Mesenchymal stem cell (in vitro differentiated cells and primary cell): ENCODE measurements at places on chromosomes 2 and 18.

GRCh38 chr2:160506371-160507045, 12.9 kb upstream of the RBMS1 start:
- no peaks in the 10 kb centered on the region for H3K4me1 ChIP-seq
- DNase-seq = no peak
- no peak overlapping the region for H3K27ac ChIP-seq
- no peaks in the 10 kb centered on the region for H3K27me3 ChIP-seq
- no peaks in the 10 kb centered on the region for H3K36me3 ChIP-seq
- no peak overlapping the region for H3K4me3 ChIP-seq

DNA sequence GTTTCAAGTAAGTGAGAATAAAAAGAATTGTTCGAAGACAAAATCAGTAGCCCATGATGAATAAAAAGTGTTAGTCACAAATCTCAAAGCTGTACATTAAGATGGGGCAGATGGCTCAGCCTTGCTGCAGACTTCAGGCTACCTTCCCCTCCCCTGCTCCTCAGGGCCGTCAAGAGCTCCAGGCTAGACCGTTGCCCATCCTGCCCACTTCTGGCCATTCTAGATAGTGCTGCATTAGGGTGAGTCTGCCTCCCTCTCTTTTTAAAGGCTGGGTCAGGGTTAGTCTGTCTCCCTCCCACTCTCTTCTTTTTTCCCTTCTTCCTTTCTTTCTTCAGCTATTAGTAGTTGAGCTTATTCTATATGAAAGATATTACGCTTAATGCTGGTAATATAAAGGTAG, 86.0 kb downstream of the MAPRE2 start:
- H3K4me3 ChIP-seq = no peak overlapping the region
- H3K27ac ChIP-seq = no peak overlapping the region
- H3K27me3 ChIP-seq = no peaks in the 10 kb centered on the region
- H3K4me1 ChIP-seq = peaks cover 3% of the 10 kb centered on the region
- peaks cover 25% of the 10 kb centered on the region for H3K36me3 ChIP-seq

GRCh38 chr2:199465988-199466691, 8.4 kb upstream of the SATB2 start:
- H3K27ac ChIP-seq = no peak overlapping the region
- no peak overlapping the region for H3K4me3 ChIP-seq
- no peaks in the 10 kb centered on the region for H3K36me3 ChIP-seq
- peaks cover 42% of the 10 kb centered on the region for H3K4me1 ChIP-seq
- peaks cover 77% of the 10 kb centered on the region for H3K27me3 ChIP-seq

- DNase-seq = peak; percentile 47
- peak overlapping the region; percentile 9 for H3K27ac ChIP-seq
- no peaks in the 10 kb centered on the region for H3K4me1 ChIP-seq
- H3K4me3 ChIP-seq = peak overlapping the region; percentile 83
- no peaks in the 10 kb centered on the region for H3K27me3 ChIP-seq
- H3K36me3 ChIP-seq = peaks cover 6% of the 10 kb centered on the region
These were observed 126.7 kb downstream of the OSBPL1A start for GRCh38 chr18:24270937-24271380.

DNA sequence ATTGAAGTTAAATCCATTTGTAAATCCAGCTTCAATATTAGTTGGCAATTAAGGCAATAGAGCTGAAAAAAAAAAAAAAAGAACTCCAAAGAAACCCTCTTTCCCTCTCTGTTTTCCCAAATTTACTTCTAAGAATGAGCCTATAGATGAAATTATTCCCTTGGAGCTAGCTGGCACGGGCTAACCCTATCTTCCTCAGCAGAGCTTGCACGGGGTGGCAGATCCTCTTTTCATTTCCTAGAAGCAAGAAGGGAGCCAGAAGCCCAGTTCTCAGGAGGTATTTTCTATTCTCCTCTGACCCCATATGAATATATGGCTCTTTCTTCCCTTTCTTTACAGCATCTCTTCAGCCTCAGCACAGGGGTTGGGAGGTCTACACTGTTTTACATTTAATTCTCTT, 426.0 kb downstream of the TGIF1 start:
- H3K27ac ChIP-seq = no peak overlapping the region
- no peaks in the 10 kb centered on the region for H3K27me3 ChIP-seq
- no peak for DNase-seq

DNA sequence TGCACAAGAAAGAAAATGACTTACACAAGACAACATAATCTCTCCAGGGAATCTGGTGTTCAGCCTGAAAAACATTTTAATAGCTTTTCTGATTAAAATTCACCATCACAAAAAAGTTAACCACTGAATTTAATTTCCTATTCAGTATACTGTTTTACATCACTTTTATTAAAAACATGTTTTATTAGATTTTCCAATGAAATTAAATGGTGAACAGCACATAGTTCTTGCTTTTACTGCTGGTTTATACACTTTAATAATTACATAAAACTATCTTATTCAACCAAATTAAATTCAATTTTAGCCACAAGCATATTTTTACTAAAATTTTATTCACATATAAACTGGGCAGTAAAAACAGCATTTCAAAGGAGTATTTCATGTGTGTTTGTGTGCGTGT, 138.3 kb downstream of the NOL4 start:
- H3K36me3 ChIP-seq = no peaks in the 10 kb centered on the region
- H3K4me3 ChIP-seq = no peak overlapping the region
- no peaks in the 10 kb centered on the region for H3K4me1 ChIP-seq
- no peaks in the 10 kb centered on the region for H3K27me3 ChIP-seq

DNA sequence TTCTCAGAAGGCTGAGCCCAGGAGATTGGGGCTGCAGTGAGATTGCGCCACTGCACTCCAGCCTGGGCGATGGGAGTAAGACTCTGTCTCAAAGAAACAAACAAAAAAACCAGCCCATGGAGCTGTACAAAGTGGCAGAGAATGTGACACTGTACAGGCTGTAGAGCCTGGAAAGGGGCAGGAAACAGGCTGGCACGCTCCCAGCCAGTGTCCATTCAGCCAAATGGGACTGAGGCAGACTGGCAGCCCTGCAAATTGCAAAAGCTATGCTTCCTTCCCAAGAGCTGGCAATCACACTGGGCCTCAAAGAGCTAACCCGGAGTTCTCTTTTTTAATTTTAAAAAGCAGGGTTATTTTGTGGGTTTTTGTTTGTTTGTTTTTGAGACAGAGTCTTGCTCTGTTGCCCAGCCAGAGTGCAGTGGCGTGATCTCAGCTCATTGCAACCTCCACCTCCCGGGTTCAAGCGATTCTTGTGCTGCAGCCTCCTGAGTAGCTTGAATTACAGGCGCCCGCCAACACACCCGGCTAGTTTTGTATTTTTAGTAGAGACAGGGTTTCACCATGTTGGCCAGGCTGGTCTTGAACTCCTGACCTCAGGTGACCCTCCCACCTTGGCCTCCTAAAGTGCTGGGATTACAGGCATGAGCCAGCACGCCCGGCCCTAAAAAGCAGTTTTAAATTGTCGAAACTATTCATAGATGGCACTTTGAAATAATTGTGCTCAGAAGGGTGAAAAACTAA, 42.8 kb downstream of the SCRN3 start:
- H3K4me3 ChIP-seq = no peak overlapping the region
- no peaks in the 10 kb centered on the region for H3K27me3 ChIP-seq
- H3K36me3 ChIP-seq = peaks cover 5% of the 10 kb centered on the region
- H3K27ac ChIP-seq = no peak overlapping the region
- peaks cover 3% of the 10 kb centered on the region for H3K4me1 ChIP-seq
- no peak for DNase-seq

DNA sequence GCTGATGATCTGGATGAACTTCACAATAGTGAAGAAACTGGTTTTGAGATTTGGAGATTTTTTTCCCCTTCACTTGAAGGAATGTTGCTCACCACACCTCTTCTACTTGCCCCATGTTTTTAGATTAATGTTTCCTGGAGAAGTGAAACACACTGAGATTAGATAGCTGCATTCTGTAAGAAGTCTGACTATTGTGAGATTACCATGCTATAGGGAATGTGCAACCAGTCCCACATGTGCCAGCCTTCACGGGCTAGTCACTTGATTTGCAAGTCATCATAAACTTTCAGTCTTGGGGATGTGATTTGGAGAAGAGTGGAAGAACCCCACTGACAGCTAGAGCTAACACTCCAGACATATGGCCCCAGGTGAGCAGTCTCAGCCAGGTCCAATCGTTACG, 7.4 kb upstream of the CCNYL1 start:
- H3K27me3 ChIP-seq = no peaks in the 10 kb centered on the region
- no peaks in the 10 kb centered on the region for H3K36me3 ChIP-seq
- no peaks in the 10 kb centered on the region for H3K4me1 ChIP-seq
- no peak for DNase-seq

GRCh38 chr2:85327160-85327821, 498 bp downstream of the TGOLN2 start:
- peaks cover 30% of the 10 kb centered on the region for H3K36me3 ChIP-seq
- peak overlapping the region; percentile 69 for H3K27ac ChIP-seq
- H3K4me3 ChIP-seq = peak overlapping the region; percentile 82
- no peaks in the 10 kb centered on the region for H3K27me3 ChIP-seq

DNA sequence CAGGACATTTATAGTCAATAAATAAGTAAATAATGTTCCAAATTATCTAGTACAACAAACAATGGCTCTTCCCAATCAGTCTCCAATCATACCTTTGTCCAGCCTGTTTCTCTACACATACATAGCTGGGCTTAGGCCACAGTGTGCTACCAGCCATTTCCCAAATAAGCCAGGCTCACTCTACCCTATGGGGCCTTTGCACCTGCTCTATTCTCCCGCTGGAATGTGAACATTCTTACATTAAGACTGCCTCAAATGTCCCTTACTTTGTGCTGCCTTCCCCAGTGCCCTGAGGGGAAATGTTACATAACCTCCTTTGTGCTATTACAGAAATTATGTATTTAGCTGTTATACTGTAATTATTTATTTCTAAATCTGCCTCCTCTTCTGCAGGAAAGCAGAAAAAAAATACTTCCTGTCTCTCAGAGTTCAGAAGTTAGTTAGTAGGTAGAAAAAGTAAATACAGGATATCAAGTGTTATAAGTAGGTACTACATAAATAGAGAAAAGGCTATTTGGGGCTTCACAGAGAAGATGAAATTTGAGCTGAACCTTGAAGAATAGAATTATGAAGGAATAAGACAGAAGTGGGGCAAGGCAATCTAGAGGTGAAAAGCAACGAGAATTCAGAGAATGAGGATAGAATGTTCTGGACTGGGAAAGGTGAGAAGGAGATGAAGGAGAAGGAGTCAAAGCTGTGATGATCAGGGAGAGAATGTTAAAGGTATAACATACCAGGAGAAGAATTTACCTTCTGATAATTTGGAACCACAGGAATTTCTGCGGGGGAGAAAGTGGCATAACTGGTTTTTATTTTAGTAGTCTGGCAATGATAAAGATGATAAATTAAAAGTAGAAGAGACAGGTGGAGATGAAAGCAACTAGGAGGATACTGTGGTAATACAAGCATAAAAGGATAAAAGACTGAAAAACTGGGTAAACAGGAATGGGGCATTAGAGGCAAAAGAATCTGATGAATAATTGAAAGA, 37.0 kb downstream of the ROCK1 start:
- peaks cover 2% of the 10 kb centered on the region for H3K4me1 ChIP-seq
- H3K27ac ChIP-seq = no peak overlapping the region
- no peak for DNase-seq

GRCh38 chr2:28318023-28318422, 74.6 kb upstream of the FOSL2 start:
- H3K27ac ChIP-seq = no peak overlapping the region
- H3K36me3 ChIP-seq = no peaks in the 10 kb centered on the region
- H3K4me1 ChIP-seq = peaks cover 26% of the 10 kb centered on the region
- no peak for DNase-seq

DNA sequence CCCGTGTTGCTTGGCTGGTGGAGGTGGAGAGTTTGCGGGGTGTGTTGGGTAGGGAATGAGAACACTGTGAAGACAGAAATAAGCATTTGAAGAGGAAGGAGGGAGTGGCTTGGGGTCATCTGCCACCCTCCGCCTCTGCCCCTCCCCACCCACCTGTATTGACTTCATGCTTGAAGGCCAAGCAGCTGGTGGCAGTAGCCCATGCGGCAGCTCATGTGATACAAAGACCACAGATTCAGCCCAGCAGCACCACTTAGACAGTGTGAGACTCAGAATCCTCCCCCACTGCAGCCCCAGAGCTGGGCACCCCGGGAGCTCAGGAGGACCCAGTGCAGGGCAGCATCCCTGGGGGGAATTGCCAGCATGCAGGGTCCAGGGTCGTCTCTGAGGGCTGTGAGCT, 15.4 kb downstream of the NPPC start:
- H3K4me3 ChIP-seq = no peak overlapping the region
- H3K36me3 ChIP-seq = no peaks in the 10 kb centered on the region
- no peaks in the 10 kb centered on the region for H3K4me1 ChIP-seq
- DNase-seq = no peak

- peak; percentile 85 for DNase-seq
- no peaks in the 10 kb centered on the region for H3K27me3 ChIP-seq
- H3K36me3 ChIP-seq = no peaks in the 10 kb centered on the region
- H3K27ac ChIP-seq = no peak overlapping the region
- no peak overlapping the region for H3K4me3 ChIP-seq
These were observed 59.8 kb downstream of the MEIS1 start for GRCh38 chr2:66494708-66495107.

DNA sequence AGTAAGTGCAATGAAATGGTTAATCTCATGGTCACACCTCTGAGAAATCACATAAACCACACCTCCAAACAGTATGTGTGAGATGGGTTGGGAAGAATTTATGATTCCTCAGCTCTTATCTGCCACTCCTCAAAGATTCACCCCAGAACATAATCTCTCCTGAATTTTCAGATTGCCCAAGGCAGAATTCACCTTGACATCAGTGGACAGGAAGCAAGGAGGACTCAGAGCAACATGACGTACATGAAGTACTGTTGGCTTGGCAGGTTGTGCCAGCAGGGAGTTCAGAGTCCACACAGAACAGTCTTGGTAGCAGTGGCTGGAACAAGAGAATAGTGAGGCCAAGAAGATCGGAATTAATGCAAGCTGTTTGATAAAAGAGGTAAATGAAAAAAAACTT, 31.7 kb upstream of the CYBRD1 start:
- H3K4me1 ChIP-seq = no peaks in the 10 kb centered on the region
- H3K4me3 ChIP-seq = no peak overlapping the region
- H3K36me3 ChIP-seq = no peaks in the 10 kb centered on the region
- no peak overlapping the region for H3K27ac ChIP-seq
- no peak for DNase-seq

GRCh38 chr2:42874949-42875801, 82.8 kb upstream of the HAAO start:
- no peak overlapping the region for H3K27ac ChIP-seq
- no peak for DNase-seq
- no peaks in the 10 kb centered on the region for H3K27me3 ChIP-seq
- no peaks in the 10 kb centered on the region for H3K36me3 ChIP-seq
- H3K4me3 ChIP-seq = no peak overlapping the region

DNA sequence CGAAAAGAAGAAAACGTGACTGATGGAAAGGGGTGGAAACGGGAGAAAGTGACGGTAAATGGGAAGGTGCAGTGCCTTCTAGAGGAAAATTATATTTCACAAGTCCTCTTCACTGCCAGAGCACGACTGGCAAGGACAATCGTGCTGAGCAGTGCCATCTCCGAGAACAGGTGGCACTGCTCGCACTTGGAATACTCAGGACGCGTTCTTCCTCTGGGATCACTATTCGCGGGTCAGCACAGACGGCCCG, 364 bp downstream of the STAT1 start:
- H3K36me3 ChIP-seq = peaks cover 10% of the 10 kb centered on the region
- DNase-seq = no peak
- H3K4me3 ChIP-seq = peak overlapping the region; percentile 100
- H3K4me1 ChIP-seq = peaks cover 17% of the 10 kb centered on the region
- peak overlapping the region; percentile 53 for H3K27ac ChIP-seq
